ENCODE measurements at places on chromosomes 3 and 15. TPM values are rescaled to one million over a fixed set of nuclear protein-coding genes. Genes with fewer than 3 reads are reported as not detected.

The OR5K2 gene
- not detected for polyA plus RNA-seq

The GOLGA8J gene
- polyA plus RNA-seq = not detected

The RPSA gene
- 872 TPM for polyA plus RNA-seq

The C3orf20 gene
- polyA plus RNA-seq = not detected

The PYGO1 gene
- polyA plus RNA-seq = 0.62 TPM

The ADAMTSL3 gene
- polyA plus RNA-seq = 0.18 TPM

The STXBP5L gene
- polyA plus RNA-seq = 0.21 TPM

The NR1I2 gene
- polyA plus RNA-seq = 0.02 TPM

All from esophagus (tissue), 2 donors.